ENCODE measurements at places on chromosomes 5 and 9.

DNA sequence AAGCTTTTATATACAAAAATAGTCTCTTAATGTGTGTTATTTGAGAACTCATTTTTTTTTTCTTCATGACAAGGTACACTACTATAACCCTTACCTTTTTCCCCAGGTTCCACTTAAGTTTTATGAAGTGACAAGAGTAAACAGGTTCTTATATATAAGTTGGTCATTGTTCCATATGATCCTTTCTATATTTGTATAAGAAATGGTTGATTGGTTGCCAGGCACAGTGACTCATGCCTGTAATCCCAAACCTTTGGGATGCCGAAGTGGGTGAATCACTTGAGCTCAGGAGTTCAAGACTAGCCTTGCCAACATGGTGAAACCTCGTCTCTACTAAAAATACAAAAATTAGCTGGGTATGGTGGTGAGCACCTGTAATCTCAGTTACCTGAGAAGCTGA, 108.3 kb downstream of the PCSK1 start:
- no peak for DNase-seq

GRCh38 chr5:150801117-150801927, 22.8 kb downstream of the SMIM3 start:
- DNase-seq: no peak

DNA sequence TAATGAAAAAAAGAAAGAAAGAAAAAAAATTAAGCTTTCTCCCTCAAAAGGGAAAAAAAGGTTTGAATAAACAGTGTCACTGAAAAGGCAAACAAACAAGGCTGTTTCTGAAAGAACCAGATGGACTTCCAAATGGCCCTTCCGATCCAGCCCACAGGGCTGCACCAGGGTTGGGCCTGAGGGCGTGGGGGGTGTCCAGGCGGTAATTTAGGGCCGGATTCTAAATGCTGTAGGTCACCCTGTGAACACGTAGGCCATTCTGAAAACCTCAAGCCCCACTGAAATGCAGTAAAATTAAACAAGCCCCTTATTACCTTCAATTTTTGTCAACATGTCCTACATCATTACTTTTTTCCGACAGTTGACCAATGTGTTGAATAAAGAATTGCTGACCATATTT, 132.1 kb downstream of the HSD17B3 start:
- no peak for DNase-seq

DNA sequence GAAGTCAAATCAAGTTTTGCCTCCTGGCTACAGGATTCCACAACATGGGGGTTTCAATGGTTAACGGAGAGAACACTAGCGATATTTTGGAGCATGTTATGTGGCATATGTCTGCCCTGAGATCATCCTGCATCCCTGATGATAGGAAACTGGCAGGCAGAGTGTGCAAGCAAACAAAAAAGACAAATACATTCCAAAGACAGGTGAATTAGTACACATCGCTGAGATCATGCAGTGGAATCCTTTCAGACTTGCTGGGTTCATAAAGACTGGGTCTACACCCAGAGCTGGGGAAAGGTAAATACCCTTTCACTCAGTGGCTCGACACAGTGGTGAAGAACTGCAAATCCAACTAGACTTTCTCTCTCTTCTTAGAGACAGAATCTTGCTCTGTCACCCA, 286.5 kb downstream of the EFNA5 start:
- DNase-seq: no peak

DNA sequence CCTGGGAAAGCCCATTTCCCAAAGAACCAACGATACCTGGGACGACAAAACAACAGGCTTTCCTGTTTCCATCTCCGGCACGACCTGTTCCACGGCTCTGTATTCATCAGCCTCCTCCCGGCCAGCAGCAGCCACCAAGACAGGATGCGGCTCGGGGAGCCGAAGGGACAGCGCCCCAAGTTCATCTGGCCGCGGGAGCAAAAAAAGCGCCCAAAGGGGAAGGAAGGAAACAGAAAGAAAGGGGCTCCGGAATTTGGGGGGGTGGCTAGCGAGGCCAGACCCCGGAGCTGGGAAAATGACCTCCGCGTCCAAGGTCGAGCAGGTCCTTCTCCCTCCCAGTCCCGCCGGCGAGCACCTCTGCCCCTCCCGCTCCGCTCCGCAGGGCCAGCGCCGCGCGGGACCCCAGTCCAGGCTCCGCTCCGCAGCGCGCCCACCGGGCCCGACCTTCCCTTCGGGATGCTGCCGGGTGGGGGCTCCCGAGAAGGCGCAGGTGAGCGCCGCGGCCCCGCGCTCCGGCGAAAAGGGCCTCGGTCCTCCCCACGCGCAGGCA, 608 bp downstream of the ELOVL7 start:
- DNase-seq: no peak

DNA sequence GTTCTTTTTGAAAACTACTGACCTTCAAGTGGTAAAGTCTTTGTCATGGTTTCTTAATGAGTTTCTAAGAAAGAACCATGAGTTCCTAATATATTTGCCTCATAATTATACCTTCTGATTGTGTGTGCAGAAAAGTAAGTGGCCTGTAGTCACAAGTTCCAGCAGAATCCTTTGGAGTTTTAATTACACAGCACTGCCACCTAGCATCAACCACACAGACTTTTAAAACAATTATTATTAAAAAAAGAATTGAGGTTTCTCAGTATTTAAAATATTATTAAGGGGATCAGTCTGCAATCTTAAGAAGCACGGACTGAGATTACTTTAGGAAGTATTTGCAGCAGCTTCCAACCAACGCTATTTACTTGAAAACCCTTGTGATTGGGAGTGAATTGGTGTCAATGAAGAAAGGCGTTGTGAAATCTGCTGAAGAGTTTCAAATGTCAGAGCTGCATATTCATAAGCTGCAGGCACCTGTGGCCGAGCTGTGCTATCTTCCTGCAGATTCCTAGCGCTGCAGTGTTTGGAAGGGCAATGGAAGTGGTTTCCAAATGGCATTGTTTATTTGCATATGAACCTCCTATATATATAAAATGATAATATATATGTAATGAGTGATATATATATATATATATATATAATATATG, 1074.2 kb upstream of the WWC1 start:
- DNase-seq: no peak

DNA sequence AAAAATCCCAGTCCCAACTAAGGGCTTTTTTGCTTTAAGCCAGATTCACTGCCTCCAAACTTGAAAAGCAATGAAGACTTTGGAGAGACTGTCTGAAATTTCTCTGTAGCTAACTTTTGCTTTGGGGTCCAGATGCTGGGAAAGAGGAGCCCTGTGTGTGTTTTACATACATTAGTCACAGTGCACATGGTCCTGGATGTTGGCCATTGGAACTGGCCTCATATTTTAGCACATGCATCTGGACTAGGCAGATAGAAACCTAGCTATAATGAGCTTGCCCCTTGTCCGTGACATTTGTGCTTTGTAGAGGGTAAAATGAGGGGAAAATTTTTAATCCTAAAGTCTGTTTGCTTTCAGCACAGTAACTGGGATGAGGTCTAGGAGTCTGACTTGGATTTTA, 421.7 kb downstream of the CDK5RAP2 start:
- no peak for DNase-seq

DNA sequence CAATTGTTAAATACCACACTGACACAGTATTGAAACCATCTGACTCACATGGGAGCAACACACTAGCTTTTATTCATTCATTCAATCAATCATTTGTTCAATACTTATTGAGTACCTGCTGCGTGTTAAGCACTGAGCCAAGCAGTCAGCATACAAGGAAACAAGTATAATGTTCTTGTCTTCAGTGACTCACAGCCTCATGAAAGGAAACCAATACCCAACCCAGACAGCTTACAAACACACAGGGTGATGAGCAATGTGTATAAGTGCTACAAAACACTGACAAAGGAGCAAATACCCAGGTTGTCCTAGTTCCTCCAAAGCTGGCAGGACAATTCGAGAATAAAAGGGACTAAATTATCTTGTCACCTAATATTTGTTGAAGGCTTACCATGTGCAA, 67.6 kb upstream of the RASEF start:
- no peak for DNase-seq

DNA sequence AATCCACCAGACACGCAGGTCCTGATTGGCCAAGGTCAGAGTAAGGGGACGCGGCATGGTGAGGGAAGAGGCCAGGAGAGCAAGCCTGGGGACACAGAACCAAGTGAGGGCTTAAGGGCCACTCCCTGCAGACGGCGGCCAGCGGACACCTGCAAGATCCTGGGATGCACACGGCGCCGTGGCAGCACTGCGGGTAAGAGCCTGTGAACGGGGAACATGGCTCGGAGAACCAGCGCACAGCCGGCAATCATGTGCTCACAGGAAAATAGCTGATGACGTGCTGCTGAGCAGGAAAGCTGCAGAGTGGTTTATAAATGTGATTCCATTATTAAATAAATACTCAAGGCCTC, 27.0 kb upstream of the NSMF start:
- DNase-seq: no peak

DNA sequence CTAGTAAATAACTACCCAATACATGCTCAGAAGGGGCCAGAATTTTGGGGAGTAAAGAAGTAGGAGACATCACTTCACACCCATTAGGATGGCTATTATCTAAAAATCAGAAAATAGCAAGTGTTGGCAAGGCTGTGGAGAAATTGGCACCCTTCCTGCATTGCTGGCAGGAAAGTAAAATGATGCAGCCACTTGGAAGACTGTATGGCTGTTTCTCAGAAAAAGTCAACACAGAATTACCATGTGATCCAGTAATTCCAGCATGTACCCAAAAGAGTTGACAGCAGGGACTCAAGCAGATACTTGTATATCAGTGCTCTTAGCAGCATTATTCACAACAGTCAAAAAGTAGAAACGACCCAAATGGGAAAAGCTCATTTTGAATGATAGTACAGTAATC, 107.6 kb downstream of the APBA1 start:
- DNase-seq: no peak

DNA sequence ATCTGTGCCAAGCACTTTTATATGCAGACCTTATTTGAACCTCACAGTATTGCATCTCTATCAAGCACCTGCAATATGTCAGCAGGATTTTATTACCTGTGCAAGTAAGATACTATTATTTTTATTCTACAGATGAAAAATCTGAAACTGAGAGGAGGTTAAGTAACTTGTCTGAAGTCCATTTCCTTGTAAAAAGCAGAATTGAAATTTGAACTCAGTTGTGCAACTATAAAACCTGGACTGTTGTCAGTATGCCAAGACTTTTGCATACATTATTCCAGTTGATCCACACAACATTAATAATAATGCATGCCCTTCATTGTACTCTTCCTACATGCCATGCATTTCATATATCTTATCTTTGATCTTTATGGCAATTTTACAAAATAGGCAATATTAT, 82.2 kb upstream of the BRINP1 start:
- no peak for DNase-seq

DNA sequence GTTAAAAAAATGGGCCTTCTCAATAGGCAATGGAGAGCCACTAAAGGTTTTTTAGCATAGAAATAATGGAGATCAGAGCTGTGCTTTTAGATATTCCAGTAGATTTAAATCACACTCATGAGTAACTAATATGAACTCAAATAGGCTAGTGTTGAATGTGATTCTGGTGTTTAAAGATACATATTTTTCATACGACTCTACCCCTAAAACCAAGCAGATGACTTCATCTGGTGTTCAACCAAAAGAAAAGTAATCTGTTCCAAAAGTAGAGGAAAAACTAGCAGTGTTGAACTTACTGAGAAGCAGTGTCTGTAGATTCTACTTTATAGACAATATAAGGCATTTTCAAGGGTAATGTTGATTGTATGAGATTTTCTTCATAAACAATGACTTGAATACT, 138.1 kb downstream of the TSSK1B start:
- DNase-seq: no peak

GRCh38 chr5:167886196-167886595, 405.2 kb upstream of the WWC1 start:
- DNase-seq: no peak

GRCh38 chr5:135107986-135108385, 74.0 kb upstream of the PITX1 start:
- DNase-seq: no peak

DNA sequence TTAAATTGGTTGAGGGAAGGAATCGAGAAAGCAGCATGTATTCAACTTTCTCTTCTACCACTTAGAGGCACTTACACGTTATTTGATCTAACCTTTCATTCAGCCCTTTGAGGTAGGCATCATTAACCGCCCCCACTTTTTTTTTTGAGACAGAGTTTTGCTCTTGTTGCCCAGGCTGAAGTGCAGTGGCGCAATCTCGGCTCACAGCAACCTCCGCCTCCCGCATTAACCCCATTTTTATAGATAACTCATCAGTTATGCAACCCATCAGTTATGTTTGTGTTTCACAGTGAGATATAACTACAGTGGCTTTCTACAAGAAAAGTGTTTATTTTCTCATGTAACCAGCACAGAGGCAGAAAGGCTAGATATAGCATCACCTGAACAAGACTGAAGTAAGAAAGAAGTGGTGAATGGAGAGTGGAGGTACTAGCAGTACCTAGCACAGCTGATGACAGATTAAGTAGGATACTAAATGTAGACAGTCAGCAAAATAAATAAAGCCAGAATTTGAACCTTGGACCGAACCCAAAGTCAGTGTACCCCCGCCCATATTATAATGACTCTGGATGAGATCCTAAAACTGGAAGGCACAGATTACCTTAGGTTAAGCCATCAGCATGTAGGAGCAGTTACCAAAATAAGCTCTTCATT, 91.2 kb downstream of the PJA2 start:
- no peak for DNase-seq

GRCh38 chr5:124352312-124352711, 394.1 kb downstream of the ZNF608 start:
- no peak for DNase-seq

DNA sequence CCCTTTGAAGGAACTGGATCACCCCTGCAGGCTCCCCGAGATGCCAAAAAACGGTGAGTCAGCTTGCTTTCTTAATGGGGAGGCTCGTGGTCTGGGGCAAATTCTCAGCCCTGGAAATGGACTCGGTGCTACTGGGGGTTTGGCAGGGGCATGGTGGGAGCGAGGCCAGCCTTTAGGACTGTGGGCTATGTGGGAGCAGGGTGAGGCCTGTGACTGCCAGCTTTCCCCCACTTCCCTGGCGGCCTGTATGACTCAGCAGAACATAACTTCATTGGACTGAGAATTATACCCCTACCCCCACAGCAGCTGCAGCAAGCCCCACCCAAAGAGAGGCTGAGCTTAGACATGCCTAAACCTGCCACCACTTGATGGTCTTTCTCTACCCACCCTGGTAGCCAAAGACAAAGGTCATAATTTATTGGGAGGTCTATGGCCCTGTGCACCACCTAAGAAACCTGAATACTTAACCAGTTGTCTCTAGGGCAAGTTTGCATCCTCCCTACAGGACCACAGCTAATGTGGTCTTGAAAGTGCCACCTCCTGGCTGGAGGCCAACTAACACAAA, 325.3 kb downstream of the TLE1 start:
- no peak for DNase-seq

DNA sequence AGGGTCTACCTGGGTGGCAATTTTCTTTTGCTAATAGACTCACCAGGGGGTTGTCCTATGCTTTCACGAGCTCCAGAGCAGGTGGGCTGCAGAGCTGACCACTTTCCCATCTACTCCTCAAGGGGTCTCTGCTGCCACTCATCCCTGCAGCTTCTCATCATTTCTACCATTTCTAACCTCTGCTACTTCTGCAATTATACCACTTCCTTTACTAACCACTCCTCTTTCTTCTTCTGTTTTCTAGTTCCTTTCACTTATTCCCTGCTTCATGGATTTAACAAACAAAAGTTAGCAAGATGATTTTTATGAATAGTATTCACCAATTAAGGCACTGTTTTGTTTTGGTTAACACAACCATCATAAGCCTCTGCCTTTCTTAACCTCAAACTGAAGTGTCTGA, 34.5 kb upstream of the NIPBL start:
- no peak for DNase-seq

All from stimulated activated CD8-positive, alpha-beta memory T cell treated with anti-CD3 and anti-CD28 coated beads, Interleukin-2, amount 100 ng/mL, for 48 hours (primary cell).